Stimulated activated CD4-positive, alpha-beta T cell treated with anti-CD3 and anti-CD28 coated beads, Interleukin-15, amount 100 ng/mL, for 48 hours (primary cell): ENCODE measurements at places on chromosomes 5 and 9.
A peak's percentile ranks its signal among the peaks of the same experiment; 100 is the strongest.

- no peak for DNase-seq
Observed at GRCh38 chr9:83280790-83281189, 217.8 kb upstream of the RASEF start.

GRCh38 chr9:114434878-114435311, 47.1 kb upstream of the AKNA start:
- no peak for DNase-seq

DNA sequence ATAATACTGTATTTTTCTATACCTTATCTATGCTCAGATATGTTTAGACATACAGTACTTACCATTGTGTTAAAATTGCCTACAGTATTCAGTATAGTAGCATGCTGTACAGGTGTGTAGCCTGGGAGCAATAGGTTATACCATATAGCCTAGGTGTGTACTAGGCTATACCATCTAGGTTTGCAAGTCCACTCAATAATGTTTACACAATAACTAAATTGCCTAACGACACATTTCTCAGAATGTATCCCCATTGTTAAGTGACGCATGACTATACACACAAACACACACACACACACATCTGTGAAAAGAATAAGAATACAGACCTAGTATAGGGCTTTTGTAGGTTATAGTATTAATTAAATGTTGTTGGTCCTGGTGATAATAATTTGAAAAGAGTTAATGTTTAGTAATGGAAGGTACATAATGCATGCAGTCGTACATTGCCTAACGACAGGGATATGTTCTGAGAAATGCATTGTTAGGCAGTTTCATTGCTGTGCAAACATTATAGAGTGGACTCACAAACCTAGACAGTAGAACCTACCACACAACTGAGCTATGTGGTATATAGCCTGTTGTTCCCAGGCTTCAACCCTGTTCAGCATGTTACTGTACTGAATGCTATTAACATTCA, 13.6 kb downstream of the TDRD7 start:
- no peak for DNase-seq

DNA sequence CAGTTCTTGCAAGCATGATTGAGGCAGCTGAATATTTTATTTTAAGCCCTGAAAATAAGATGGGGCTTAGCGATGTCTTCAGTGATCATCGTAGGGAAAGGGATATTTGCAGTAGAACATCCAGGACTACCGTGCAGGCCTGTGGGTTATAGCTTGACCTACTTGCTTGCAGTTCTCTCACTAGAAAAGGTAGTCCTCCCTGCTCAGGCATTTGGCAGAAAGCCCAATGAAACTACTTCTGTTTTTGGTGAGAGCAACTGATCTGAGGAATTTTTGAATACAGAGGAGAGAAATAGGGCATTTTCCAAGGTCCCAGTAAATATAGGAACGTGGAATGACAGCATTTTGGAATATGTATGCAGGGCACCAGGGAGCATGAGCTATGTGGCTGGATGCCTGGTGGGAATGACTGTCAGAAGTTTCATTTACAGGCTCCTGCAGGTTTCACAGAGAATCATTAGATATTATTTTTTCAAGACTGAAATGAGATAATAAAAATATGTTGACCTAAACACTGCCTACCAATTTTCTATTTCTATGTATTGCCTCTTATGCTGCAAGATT, 417.9 kb upstream of the ACTBL2 start:
- DNase-seq: no peak

- no peak for DNase-seq
Observed at GRCh38 chr9:121883281-121884056, 209.6 kb downstream of the TTLL11 start.

- DNase-seq: peak; percentile 30
Observed at GRCh38 chr5:36696059-36696673, 89.8 kb downstream of the SLC1A3 start.

DNA sequence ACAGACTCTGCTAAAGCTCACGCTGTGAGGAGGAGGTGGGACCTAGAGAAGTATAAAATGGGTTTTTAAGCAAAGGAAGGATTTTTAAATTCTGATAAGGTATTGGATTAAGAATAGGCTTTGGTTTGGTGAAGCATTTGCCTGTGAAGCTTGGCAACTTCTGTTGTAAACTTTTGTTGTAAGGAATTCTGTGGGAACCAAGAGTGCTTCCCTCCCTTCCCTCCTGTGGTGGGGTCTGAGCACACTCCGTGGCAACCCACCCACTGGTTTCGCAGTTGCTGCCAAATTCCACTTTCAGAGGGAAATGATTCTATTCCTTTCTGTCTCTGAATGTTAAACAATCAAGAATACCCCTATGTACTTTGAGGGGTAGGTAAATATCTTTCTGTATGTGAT, 28.6 kb upstream of the GTF2H2C start:
- no peak for DNase-seq

- no peak for DNase-seq
Observed at GRCh38 chr5:125484272-125484741, 737.9 kb upstream of the ZNF608 start.

- no peak for DNase-seq
Observed at GRCh38 chr9:32177396-32177795, 207.0 kb upstream of the ACO1 start.

- DNase-seq: no peak
Observed at GRCh38 chr9:115715666-115716065, 437.9 kb upstream of the PAPPA start.

DNA sequence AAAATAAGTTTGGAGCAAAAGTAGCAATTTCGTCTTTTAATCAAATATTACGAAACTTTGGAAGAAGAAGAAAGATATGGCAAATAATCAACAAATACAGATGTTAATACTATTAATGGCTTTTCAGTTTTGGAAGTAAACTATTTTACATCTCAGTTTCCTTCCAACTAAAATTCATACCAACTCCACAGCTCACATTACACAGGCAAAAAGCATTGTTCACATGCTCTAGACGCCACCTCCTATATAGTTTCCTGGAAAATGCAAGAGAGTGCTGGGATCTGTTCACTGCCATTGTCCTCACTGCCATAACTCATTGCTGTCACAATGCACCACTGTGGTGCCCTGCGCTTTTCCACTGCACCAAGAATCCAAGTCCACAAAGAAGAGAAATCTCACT, 149.0 kb upstream of the FTMT start:
- no peak for DNase-seq

DNA sequence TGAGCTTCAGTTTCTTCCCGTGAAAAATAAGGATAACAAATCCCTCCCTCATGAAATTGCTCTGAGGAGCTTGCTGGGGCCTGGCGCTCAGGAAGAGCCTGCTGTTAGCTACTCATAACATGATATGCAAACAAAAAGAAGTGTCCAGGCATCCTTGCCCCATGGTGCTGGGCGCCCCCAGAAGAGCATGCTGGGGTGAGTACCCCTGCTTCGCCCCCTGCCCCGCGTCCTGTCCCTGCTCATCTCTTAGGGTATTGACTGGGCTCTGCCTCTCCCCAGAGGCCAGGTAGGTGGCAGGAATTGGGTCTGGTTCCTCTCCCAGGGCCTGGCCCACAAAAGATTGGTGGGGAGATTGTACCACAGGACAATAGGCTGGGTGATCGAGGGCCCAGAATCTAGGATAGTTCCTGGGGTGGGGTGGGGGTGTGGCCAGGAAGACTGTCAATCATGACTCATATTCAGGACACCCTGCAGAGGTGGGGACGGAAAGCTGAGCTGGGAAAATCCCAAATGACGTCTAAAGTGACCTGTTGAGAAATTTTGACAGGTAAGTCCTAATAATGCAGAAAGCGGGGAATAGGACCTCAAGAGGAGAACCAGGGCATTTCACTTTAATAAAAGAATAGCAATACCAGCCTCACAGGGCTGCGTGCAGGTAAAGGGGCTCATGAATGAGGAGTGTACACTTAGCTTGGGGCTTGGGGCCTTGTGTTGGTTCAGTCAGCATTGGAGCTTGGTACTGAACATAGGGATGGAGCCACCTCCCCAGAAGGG, 8.9 kb downstream of the PITX1 start:
- DNase-seq: no peak

GRCh38 chr5:80466669-80467485, 21.0 kb upstream of the FAM151B start:
- DNase-seq: no peak

- no peak for DNase-seq
Observed at GRCh38 chr9:72627956-72628540, 106.6 kb downstream of the TMC1 start.

GRCh38 chr9:106583751-106584150, 279.2 kb upstream of the ZNF462 start:
- no peak for DNase-seq

- no peak for DNase-seq
Observed at GRCh38 chr5:34930870-34931269, 1.5 kb downstream of the DNAJC21 start.

DNA sequence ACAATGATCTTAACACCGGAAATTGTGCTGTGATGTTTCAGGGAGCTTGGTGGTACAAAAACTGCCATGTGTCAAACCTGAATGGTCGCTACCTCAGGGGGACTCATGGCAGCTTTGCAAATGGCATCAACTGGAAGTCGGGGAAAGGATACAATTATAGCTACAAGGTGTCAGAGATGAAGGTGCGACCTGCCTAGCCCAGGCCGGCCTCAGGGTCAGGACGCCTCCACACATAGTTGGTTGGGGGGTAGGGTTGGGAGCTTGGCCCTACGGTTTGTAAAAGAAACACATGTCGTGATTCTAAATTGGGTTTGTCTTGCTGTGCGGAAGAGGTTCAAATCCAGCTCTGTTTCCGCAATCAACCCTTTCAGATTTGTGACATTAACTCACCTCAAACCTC, 6.6 kb downstream of the FCN2 start:
- DNase-seq: no peak

DNA sequence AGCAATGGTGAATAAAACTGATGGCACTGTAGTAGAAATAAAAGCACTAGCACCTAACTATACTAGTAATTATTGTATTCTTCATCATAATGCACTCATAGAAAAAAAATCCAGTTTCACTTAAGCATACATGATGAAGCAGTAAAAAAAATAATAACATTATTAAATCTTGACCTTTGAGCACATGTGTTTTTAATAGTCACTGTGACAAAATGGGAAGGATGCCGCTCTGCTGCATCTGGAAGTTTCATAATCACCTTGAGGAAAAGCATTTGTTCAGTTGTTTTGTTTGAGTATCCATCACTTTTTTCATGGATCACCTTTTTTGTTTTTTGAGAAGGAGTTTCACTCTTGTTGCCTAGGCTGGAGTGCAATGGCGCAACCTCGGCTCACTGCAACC, 13.2 kb downstream of the OR2K2 start:
- no peak for DNase-seq

DNA sequence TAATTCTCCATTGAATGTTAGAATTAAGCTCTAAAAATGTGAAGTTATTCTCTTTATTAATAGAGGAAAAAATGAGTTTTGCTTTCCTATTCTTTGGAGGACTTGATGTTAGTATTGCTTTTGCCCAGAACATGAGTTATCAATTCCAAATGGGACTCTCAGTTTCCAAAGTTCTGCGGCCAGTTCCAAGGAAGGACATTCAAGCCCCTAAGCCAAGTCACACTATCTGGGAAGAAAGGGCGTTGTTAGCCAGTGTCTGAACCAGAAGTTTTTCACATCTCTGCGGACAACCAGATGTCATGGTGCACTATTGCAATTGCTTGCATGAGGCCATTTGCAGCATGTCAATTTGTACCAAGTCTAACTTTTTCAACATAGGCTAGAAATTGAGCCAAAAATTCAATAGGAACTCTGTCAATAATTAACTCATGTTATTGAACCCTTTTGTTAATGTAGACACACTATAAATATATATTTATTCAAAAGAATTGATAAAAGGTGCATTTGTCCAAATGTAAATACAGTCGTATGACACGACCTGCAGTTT, 183.3 kb upstream of the PIK3R1 start:
- DNase-seq: no peak

DNA sequence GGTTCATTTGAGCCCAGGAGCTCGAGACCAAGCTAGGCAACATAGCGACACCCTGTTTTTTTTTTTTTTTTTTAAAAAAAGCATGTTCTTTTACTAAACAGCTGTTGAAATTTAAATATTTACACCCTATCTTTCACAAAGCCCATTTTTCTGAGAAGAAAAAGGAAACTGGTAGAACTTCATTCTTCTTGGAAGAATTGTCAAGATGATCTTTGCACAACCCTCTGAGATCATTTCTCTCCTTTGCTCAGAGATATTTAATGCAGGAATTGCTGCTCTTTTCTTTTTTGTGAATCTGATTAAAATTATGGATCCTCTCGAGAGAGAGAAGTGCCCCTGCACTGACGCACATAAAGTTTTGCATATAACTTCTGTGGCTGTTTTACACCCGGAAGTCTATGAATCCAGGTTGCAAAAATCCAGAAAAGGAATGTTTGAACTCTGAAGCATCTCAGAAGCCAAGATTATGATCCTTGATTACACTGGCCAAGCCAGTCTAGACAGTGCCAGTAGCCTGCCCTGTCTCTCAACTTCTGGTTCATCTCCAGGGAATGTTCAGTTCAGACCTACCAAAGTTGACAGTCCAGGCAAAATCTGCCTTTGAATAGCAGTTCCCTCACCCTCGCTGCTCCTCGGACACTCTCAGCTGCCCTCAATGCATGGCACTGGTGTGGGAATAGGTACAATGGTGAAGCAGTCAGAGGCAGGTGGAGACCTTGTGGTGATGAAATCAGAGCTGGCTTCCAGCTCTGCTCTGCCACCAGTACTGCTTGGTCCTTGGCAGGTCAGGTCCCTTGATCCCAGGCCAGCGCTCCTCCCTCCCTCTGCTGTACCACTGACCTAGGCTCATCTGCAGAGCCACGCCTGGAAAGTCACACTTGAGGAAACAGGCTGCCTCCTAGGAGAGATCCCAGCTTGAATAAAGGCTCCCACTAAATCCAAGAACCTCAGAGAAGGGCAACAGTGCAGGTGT, 13.3 kb upstream of the SLC31A2 start:
- DNase-seq: no peak

DNA sequence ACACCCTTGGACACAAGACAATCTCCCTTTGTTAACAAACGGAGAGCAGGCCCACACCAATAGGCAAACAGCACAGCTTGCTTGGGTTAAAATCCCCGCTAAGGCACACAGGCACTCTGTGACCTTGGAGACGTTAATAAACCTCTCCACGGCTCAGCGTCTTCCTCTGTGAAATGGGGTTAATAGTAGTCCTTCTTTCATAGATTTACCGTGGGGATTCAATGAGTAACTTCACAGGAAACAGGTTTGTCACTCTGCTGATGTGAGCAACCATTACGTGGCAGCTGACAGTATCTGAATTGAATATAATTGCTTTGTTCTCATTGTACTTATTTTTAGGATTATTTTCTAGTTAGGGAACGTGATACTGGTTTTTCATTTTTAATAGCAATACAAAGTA, 65.2 kb upstream of the ADRA1B start:
- DNase-seq: no peak

DNA sequence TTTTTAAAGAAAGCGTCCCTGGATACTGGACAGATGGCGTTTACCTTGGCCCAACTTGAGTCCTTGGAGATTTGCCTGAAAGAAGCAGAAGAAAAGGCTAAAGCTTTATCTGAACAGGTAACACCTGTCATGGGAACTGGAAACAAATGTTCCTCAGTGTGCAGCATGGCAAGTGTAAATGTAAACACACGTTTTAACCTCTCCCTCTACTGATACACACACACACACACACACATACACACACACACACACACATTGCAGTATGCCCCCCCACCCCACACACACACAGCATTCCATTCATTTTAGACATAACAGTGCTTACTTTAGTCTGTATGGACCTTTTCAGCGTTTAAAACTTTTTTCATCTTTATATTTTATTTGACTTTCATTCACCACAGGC, 51.1 kb downstream of the CCDC192 start:
- DNase-seq: no peak

- DNase-seq: no peak
Observed at GRCh38 chr9:72134801-72135200, 14.4 kb upstream of the GDA start.
